ENCODE measurements at places on chromosomes 4 and X.

- no peak for DNase-seq
Measured at GRCh38 chr4:52655506-52655905, 3.6 kb downstream of the USP46 start.

DNA sequence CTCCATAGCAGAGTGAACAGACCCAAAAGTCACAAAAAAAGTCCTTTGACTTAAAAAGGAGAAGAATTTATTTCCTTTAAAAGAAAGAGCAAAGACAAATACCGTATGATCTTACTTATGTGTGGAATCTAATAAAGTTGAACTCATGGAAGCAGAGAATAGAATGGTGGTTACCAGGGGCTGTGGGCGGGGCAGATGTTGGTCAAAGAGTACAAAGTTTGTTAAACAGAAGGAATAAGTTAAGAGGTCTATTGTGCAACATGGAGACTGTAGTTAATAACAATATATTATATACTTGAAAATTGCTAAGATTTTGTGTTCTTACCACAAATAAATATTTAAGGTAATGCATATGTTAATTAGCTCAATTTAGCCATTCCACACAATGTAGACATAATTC, 173.3 kb upstream of the S100G start:
- DNase-seq, result no peak

DNA sequence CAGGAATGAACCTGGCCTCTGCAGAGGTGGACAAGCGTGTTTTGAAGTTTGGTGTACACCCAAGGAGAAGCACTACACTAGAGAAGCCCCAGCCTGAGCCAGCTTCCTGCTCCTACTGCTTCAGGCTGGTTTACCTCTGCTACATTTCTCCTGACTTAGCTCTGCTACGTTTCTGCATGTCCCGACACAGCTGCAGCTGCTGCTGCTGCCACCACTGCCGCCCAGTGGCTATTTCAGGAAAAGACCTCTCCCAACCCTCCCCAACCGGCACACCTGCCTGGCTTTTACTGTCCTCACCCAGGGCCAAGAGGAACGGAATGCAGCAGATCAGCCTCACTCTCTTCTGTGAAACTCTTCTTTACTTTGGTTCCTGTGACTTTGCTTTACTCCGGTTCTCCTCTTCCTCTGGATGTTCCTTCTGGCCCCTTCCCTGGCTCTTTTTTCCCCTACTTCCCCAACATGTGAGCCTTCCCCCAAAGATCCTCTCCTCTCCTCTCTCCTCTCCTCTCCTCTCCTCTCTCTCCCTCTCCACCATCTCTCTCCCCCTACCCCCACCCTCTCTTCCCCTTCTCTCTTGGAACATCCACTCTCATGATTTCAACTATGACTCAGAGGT, 3.1 kb upstream of the P2RY4 start:
- peak; percentile 0 for DNase-seq

GRCh38 chr4:91222014-91222413, 1081.8 kb upstream of the GRID2 start:
- no peak for DNase-seq

DNA sequence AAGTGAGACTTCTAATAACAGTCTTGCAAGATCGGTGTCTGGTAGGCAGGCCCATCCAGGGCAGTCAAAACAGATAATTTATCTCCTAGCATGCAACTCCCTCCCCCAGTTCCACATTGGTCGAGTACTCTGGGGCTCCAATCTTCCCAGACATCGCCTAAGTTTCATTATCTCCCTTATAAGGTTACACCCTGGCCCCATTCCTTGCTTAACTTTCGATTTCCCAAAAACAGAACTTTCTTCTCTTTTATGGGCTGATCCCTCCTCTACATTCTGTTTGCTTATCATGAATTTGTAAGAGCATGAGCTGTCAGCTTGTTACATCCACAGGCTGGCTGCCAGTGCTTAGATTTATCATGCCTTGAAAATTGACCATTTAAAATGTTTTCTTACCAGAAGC, 471.3 kb downstream of the TECRL start:
- DNase-seq, result no peak

- DNase-seq, result no peak
Measured at GRCh38 chr4:163284304-163284703, 48.1 kb downstream of the NPY1R start.

DNA sequence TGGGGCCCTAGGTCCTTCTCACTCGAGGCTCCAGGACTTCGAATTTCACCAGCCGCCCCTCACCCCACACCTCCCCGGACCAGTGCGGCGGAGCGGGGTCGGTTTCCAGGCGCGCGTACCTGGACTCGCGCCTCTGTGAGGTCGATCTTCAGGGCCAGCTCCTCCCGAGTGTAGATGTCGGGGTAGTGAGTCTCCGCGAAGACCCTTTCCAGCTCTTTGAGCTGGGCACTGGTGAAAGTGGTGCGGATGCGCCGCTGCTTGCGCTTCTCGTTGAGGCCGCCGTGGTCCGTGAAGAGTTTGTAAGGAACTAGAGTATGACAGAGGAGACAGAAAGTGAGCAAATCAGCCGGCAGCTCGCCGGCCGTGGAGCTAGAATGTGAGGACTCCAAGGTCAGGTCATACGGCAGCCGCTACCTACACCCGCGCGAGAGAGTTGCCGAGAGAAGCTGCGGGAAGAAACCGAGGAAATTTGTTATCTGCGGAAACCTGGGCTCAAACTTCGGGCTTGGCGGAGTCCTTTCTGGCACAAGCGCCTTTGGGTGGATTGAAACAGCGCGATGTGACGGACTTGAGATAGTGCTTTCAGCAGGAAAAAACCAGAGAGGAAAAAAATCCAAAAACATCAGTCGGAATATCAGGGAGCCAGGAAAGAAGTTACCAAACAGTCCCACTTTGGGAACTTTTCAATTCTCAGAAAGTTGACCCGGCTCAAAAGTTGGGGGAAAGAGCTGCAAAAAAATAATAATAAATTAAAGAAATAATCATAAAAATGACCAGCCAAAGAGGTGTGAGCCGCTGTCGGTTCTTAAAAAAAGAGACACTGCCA, 1.1 kb downstream of the PHOX2B start:
- DNase-seq, result no peak

DNA sequence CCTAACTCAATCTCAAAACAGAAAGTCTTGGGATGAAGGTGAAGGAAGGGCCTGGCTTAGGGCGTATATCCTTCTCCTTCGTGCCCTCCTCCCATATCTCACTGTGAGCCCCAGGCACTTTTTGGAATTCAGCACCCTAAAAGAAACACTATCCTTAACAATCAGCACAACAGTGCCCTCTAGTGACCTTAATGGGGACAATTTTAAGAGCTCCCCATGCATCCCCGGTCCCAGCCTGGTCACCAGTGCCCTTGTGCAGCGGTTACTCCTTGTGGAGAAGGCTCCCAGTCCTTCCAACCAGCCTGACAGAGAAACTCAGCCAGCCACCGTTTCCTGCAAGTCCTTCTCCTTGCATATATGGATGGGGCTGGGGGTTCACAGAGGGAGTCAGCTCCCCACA, 4.2 kb downstream of the PAK3 start:
- peak; percentile 58 for DNase-seq

DNA sequence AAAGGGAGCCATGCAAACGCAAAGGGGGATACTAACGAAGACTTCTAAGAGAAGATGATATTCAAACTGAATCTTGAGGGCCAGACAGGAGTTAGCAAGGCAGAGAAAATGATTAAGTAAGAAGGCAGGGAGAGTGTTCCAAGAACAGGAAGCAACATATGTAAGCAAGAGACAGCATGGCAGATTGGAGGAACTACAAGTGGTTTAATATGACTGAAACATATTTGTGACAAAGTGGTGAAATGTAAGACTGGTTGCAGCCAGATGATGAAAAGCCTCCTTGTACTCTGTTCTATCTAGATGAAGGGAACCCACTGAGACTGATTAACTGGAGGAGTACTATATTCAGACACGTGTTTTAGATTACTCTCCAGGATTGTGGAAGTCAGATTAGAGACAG, 116.6 kb upstream of the DIAPH2 start:
- DNase-seq, result no peak

DNA sequence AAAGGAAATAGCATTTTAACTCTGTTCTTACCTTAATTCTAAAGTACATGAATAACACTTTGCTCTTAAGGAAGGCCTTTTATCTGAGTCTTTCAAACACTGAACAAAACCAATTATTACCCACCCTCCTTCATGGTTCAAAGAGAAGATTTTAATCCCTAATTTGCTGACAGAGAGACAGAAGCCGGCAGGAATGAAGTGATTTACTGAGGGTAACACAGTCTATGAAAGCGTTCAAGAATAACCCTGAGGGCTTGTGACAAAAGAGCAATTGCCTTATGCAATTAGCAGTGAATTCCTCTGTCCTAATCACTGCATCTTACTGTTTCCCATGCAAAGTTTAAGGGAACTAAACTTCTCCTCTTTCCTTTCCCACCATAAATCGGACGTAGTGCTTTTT, 144.1 kb downstream of the PACRGL start:
- DNase-seq, result no peak

DNA sequence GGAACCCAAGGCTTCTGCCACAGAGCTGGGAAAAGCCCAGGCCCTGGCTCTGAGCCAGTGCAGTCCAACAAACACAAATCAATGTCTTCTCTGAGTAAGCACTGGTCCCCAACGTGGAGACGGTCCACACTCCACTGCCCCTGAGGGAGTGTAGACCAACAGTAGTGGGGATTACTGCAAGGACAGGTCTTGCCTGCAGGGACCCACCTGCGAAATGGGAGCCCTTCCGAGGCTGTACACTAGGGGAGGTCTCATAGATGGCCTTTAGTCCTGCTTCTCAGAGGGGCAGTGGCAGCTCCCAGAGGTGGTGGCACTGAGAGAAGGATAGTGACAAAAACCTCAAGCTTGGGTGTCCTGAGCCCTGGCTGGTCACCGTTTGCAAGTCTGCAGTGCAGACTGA, 19.5 kb downstream of the ENPP6 start:
- no peak for DNase-seq

DNA sequence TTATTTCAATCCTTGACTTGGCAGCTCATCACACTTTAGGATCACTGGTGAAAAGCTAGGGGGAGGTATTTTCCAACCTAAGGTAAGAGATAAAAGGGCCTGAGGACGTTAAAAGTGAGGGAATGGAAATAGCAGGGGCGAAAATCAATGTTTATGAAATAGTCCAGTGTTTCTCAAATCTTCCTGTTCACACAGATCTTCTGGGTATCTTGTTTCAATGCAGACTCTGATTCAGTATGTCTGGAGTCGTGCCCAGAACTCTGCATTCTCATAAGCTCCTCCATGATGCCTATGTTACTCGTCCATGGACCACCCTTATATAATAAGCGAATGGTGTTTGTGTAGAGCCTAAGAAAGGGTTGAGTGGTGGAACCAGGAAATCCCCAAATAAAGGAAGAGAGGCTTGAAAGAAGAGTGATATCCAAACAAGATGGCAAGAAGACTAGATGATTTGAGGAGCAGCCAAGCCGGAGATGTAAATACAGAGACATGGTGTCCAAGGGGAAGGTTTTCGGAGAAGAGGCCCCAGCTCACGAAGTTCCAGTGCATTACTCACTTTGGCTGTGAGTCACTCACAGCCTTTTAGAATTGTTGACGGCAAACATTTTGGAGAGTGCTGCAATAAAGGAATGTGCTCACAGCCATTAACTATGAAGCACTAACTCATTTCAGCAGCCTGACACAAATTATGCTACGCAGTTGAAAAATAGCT, 215.6 kb upstream of the PPARGC1A start:
- DNase-seq, result no peak

GRCh38 chr4:40564815-40565483, 64.7 kb downstream of the RBM47 start:
- no peak for DNase-seq

DNA sequence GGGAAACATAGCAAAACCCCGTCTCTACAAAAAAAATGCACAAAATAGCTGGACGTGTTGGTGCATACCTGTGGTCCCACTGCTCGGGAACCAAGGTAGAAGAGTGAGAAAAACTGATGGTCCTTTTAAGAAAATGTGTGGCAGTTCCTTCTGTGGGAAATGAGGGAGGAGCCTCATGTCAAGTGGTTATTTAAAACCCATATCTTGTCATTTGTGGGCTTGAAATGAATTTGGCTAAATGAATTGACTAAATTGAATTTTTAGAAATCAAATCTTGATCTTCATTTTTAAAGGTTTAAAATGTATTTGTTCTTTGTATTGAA, 16.2 kb upstream of the LAMP2 start:
- no peak for DNase-seq

- DNase-seq, result no peak
Measured at GRCh38 chrX:44937606-44938005, 64.6 kb downstream of the KDM6A start.

DNA sequence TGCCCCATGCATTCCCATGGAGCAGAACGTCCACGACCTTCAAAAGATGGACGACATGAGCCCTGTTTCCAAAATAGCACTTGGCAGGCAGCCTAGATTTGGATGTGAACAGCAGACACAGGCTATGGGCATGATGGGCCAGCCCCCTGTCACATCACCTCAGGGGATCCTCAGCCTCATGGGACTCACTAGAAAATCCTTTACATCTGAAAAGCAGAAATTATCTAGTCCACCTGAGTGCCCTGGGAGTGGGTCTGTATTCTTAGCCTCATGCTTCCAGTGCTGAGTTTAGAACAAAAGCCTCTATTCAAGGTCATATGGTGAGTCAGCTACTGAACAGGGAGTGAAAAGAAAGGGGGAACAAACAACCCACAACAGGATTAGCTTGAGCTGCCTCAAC, 35.8 kb downstream of the GRIA3 start:
- DNase-seq, result no peak

GRCh38 chrX:13066391-13066790, 22.0 kb upstream of the FAM9C start:
- no peak for DNase-seq

- DNase-seq, result no peak
Measured at GRCh38 chrX:8841911-8842310, 40.7 kb upstream of the FAM9A start.

GRCh38 chrX:73267206-73267605, 52.6 kb upstream of the NAP1L2 start:
- no peak for DNase-seq

DNA sequence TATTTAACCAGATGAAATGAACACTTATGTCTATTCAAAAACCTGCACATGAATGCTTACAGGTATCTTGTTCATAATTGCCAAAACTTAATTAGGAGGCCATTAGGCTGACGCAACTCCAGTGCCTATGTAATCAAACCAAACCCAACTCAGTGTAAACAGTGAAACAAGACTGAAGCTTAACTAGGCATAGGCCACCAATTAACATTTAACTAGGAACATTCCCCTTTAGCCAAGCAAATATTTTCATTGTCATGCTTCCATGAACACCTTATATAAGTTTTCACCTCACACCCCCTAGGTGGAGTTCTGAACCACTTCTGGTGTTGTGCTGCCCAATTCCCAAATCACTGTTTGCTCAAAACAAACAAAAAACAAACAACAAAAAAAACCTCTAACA, 686.0 kb downstream of the STPG2 start:
- DNase-seq, result no peak

- peak; percentile 71 for DNase-seq
Measured at GRCh38 chr4:102627831-102628523, 126.8 kb downstream of the NFKB1 start.

DNA sequence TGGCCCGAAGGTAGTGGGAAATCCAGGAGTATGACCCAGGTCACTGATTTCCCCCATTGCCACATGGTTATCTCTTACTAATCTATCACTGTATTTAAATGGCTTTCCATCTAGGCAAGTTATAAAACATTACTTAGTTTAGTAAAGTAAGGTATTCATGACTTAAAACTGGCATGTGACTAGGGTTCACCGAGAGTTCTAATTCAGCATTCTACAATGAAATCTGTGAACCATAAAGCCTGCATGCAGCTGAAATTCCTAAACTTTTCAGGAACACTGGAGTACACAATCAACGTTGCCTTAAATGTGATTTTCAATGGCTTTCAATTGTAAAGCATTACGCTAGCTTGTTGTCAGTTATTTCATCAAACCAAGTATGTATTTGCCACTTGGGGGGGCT, 22.7 kb upstream of the PRPS2 start:
- DNase-seq, result no peak
